ENCODE measurements at places on chromosomes 16 and 17.

- H3K27ac ChIP-seq = peak overlapping the region; percentile 95
- H3K27me3 ChIP-seq = no peaks in the 10 kb centered on the region
- H3K4me3 ChIP-seq = no peak overlapping the region
Observed at GRCh38 chr17:4167786-4168185, 24.8 kb downstream of the CYB5D2 start.

- no peak overlapping the region for H3K4me3 ChIP-seq
- peak; percentile 87 for DNase-seq
- no peak overlapping the region for H3K27ac ChIP-seq
- peaks cover 8% of the 10 kb centered on the region for H3K36me3 ChIP-seq
- H3K4me1 ChIP-seq = peaks cover 11% of the 10 kb centered on the region
Observed at GRCh38 chr16:2927010-2927646, 15.4 kb downstream of the FLYWCH1 start.

DNA sequence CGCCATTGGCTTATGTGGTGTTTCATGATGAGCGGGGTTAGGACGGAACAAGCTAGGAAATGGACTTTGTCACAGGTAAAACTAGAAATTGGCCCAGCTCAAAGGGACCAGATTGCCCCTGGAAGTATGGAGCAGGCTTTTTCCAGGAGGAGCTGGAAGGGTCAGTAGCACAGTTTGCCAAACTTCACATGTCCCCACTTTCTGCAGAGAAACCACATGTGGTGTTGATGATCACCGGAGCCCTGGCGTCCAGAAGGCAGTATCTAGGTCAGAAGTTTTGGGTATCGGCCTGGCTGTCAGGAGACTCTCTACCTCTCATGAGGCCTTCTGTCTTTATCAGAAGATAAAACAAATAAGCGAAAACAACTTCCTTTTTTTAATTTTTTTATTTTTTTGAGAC lies 248.5 kb downstream of the SOX9 start:
- peaks cover 17% of the 10 kb centered on the region for H3K27me3 ChIP-seq
- H3K27ac ChIP-seq = no peak overlapping the region
- peaks cover 22% of the 10 kb centered on the region for H3K4me1 ChIP-seq
- no peak for DNase-seq

- no peaks in the 10 kb centered on the region for H3K36me3 ChIP-seq
- no peak overlapping the region for H3K4me3 ChIP-seq
- H3K4me1 ChIP-seq = peaks cover 25% of the 10 kb centered on the region
Observed at GRCh38 chr17:29010586-29010985, 4.8 kb upstream of the SEZ6 start.

DNA sequence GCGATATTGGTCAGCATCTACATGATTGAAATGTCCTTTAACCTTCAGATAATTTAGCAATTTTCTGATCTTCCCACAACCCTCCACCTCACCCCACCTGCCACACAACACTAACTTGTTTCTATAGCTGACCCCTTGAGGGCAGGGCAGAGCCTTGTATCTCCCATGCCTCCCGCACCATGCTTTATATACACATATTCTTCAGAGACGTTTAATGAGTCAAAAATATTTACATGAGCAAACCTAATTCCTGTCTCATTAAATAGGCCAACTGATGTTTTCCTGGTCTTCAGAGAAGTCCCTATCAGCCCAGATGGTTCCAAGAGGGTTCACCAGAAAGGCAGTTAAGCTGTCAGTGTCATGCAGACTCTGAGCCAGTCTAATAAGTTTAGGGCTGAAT lies 6.6 kb upstream of the DHRS7C start:
- DNase-seq = no peak
- no peak overlapping the region for H3K4me3 ChIP-seq
- no peaks in the 10 kb centered on the region for H3K36me3 ChIP-seq
- no peak overlapping the region for H3K27ac ChIP-seq
- H3K4me1 ChIP-seq = no peaks in the 10 kb centered on the region

DNA sequence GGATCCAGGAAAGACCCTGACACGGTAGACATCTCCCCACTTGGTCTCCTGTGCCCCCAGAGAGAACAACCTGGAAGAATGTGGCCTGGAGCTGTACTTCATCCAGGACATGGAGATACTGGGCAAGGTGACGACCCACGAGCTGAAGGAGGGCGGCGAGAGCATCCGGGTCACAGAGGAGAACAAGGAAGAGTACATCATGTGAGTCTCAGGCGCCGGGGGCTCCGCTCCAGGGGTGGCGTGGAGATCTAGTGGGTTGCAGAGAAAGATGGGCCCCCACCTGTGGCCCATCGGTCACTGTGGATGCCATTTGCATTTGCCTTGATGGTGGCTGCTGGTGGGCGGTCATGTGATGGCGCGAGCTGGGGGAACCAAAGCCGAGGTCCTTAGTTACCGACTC lies 14.9 kb upstream of the CLEC18A start:
- DNase-seq = no peak
- H3K27me3 ChIP-seq = peaks cover 6% of the 10 kb centered on the region
- H3K4me1 ChIP-seq = peaks cover 8% of the 10 kb centered on the region
- peak overlapping the region; percentile 77 for H3K27ac ChIP-seq
- H3K4me3 ChIP-seq = no peak overlapping the region

DNA sequence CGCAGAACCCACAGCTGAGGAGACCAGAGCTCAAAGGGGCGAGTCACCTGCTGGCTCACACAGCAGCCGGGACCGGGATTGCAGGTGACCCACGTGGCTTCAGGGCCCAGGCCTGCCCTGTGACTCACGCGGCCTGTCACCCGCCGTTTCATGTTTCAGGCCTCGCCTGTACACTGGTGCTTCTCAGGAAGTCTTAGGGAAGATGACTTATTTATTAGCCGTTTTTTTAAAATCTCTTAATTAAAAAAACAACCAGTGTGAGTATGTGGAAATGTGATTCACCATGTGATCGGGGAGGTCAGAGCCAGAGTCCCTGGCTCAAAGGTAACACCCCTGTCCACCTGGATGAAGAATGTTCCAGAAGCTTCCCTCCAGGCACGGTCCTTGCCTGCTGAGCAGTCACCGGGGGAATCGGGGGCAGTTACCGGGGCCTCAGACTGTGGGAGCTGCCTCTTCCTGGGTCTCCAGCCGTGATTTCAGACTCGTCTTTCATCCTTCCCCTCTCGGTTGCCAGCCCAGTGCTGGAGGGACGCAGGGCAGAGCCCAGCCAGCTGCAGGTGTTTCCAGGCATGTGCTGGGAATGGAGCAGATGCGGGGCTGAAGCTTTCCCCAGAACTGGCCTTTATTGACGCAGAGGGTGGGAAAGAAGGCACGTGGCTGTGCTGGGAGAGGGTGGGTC lies 49.3 kb downstream of the CMIP start:
- DNase-seq = no peak
- peak overlapping the region; percentile 33 for H3K27ac ChIP-seq
- H3K36me3 ChIP-seq = no peaks in the 10 kb centered on the region
- H3K4me1 ChIP-seq = peaks cover 61% of the 10 kb centered on the region

DNA sequence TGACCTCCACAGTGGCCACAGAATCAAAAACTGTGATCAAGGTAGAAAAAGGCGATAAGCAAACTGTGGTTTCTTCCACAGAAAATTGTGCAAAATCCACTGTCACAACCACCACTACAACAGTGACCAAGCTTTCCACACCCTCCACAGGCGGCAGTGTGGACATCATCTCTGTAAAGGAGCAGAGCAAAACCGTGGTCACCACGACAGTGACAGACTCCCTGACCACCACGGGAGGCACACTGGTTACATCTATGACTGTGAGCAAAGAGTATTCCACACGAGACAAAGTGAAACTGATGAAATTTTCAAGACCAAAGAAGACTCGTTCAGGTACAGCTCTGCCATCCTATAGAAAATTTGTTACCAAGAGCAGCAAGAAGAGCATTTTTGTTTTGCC lies 83.6 kb downstream of the C17orf58 start:
- H3K4me3 ChIP-seq = no peak overlapping the region
- no peak for DNase-seq
- peaks cover 27% of the 10 kb centered on the region for H3K4me1 ChIP-seq
- H3K27ac ChIP-seq = peak overlapping the region; percentile 72
- no peaks in the 10 kb centered on the region for H3K27me3 ChIP-seq

DNA sequence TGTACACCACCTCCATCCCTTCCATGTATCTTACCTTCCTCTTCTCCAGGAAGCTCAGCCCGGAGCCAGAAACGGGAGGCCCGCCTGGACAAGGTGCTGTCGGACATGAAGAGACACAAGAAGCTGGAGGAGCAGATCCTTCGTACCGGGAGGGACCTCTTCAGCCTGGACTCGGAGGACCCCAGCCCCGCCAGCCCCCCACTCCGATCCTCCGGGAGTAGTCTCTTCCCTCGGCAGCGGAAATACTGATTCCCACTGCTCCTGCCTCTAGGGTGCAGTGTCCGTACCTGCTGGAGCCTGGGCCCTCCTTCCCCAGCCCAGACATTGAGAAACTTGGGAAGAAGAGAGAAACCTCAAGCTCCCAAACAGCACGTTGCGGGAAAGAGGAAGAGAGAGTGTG lies 756 bp upstream of the MVP start:
- peak overlapping the region; percentile 57 for H3K4me3 ChIP-seq
- peak overlapping the region; percentile 85 for H3K27ac ChIP-seq
- H3K36me3 ChIP-seq = peaks cover 21% of the 10 kb centered on the region
- H3K27me3 ChIP-seq = no peaks in the 10 kb centered on the region

- H3K27ac ChIP-seq = no peak overlapping the region
- H3K27me3 ChIP-seq = peaks cover 14% of the 10 kb centered on the region
- H3K4me1 ChIP-seq = peaks cover 5% of the 10 kb centered on the region
- no peak overlapping the region for H3K4me3 ChIP-seq
- no peaks in the 10 kb centered on the region for H3K36me3 ChIP-seq
Observed at GRCh38 chr17:66950886-66951604, 13.5 kb upstream of the CACNG4 start.

- peaks cover 11% of the 10 kb centered on the region for H3K4me1 ChIP-seq
- peaks cover 2% of the 10 kb centered on the region for H3K27me3 ChIP-seq
- H3K4me3 ChIP-seq = no peak overlapping the region
- no peak overlapping the region for H3K27ac ChIP-seq
- peaks cover 98% of the 10 kb centered on the region for H3K36me3 ChIP-seq
Observed at GRCh38 chr17:12136646-12137045, 116.0 kb downstream of the MAP2K4 start.

DNA sequence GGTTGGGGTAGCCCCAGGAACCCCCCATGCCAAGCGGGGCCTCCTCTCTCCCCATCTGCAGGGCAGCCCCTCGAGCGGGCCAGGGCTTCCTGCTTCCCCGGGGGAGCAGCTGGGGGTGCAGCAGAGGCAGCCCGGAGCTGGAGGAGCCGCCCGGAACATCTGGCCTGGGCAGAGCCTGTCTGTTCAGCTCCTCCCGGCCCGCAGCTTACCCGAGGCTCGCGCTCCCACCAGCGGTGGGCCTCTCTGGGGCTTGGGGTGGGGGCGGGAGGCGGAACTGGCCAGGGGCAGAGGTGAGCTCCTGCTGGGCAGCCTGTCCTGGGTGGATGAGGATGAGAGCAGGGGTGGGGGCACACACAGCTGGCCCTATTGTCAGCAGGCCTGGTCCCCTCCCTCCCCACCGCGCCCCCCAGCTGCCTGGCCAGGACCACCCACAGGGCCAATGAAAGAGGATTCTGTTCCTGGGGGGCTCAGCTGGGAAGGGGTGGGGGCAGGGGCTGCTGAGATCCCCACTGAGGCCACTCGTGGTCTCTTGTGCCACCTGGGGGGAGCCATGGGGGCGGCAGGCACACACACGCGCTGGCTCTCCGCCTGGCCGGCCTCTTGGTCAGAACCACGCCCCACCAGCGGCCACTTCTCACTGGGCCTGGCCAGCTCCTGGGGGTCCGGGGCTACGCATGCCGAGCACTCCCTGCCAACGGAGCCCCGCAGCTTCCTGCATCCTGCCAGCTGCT lies 34.7 kb downstream of the BAHCC1 start:
- no peaks in the 10 kb centered on the region for H3K27me3 ChIP-seq
- no peak for DNase-seq
- no peaks in the 10 kb centered on the region for H3K36me3 ChIP-seq
- no peak overlapping the region for H3K27ac ChIP-seq
- peaks cover under 1% of the 10 kb centered on the region for H3K4me1 ChIP-seq

DNA sequence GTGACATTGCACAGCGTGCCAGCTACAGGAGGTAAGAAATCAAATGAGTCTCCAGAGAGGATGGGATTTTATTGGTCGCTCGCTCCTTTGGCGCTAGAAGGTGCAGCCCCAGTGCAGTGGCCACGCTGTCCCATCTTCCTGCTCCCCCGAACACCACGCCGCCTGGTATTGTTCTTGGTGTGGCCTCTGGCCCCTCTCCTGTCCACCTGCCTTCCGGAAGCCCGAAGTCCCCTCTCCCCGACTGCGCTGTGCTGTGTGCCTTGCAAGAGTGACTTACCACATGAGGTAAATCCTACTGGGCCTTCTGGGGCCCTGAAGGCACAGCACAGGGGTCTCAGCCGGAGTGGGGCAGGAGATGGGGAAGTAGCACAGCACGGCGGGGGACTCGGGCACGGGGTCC lies 58.2 kb downstream of the MARCHF10 start:
- H3K4me1 ChIP-seq = peaks cover 37% of the 10 kb centered on the region
- no peak for DNase-seq
- H3K36me3 ChIP-seq = no peaks in the 10 kb centered on the region
- H3K27me3 ChIP-seq = peaks cover 18% of the 10 kb centered on the region
- peak overlapping the region; percentile 53 for H3K27ac ChIP-seq

DNA sequence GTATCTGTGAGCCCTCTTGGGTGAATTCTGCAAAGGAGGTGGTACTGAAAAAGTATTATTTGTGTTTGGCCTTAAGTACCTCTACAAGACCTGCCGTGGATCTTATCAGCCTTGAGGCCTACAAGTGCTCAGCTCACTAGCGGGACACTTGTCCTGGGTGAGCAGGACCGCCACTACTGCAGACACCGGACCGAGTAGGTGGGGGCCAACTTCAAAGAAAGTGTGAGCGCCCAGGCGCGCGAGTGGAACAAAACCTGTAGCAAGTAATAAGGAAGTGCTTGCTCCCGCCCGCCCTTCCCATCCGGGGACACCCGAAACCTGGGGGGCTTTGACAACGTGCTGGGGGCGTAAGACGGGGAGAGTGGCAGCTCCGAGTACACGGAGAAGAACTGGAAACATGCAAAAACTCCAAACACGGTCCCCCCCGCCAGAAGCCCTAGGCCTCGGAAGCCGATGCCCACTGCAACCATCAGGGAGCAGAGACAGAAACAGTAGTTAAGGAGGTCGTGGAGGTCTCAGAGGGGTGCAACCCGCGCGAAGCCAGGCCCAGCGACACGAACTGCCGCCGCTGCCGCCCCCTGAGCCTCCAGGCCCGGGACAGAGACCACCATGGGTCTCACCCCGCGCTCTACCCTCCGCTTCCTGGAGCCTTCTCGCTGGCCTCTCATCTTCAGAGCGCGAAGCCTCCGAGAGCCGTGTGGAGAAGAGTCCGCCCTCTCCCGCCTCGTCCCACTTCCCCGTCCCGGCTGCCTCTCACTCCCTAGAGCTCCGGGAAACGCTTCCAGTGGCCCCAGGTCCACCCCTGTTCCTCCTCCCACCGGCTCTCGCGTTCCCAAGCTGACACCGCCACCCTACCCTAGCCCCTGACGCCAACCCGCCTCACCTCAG lies 537 bp downstream of the CNOT1 start:
- DNase-seq = peak; percentile 43
- peak overlapping the region; percentile 100 for H3K27ac ChIP-seq

- H3K4me3 ChIP-seq = no peak overlapping the region
- no peak overlapping the region for H3K27ac ChIP-seq
- H3K27me3 ChIP-seq = peaks cover 28% of the 10 kb centered on the region
- no peak for DNase-seq
- peaks cover 3% of the 10 kb centered on the region for H3K4me1 ChIP-seq
- H3K36me3 ChIP-seq = no peaks in the 10 kb centered on the region
Observed at GRCh38 chr17:45751466-45751865, 32.7 kb upstream of the CRHR1 start.

GRCh38 chr17:51434434-51435170 lies 174.3 kb downstream of the UTP18 start:
- H3K4me3 ChIP-seq = no peak overlapping the region
- DNase-seq = no peak
- no peak overlapping the region for H3K27ac ChIP-seq

Measured in nephron progenitor cell (in vitro differentiated cells).